ENCODE measurements at places on chromosomes 12 and 14.

- DNase-seq = no peak
These were observed 18.2 kb downstream of the RTN1 start for GRCh38 chr14:59852350-59852749.

DNA sequence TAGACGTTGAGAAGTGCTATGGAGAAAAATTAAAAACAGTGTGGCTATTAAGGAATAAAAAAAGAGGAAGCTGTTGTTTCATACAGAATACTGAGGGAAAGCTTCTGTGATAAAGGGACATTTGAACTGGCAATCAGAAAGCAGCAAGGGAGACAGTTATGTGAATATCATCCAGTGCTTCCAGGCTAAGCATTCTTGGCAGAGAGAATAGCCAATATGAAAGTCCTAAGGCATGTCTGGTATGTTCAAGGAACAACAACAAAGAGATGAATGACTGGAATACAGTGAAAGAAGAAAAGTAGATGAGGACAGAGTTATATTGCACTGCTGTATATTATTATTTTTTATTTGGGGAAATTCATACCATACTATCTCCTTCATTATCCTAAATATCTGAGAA is 23.9 kb downstream of the SCAF11 start:
- no peak for DNase-seq

GRCh38 chr12:132500856-132501180 is 10.9 kb downstream of the FBRSL1 start:
- no peak for DNase-seq

DNA sequence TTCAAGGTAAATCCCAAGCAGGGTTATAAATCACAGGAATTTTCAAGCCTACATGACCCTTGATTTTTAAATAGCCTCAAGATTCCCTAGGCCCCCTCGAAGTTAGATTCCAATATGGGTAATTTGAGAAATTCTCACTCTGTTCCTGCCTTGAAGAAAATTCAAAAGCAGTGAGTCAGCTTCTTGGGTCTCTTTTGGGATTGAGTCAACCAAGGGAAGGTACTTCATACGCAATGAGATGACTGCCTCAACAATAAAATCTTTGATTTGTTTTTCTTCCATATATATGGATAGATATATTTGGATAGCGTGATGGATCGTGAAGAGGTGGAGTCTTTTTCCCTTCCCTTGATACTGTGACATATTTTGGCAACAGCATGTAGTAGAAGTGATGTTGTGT is 180.4 kb upstream of the ATP2B1 start:
- DNase-seq = no peak

DNA sequence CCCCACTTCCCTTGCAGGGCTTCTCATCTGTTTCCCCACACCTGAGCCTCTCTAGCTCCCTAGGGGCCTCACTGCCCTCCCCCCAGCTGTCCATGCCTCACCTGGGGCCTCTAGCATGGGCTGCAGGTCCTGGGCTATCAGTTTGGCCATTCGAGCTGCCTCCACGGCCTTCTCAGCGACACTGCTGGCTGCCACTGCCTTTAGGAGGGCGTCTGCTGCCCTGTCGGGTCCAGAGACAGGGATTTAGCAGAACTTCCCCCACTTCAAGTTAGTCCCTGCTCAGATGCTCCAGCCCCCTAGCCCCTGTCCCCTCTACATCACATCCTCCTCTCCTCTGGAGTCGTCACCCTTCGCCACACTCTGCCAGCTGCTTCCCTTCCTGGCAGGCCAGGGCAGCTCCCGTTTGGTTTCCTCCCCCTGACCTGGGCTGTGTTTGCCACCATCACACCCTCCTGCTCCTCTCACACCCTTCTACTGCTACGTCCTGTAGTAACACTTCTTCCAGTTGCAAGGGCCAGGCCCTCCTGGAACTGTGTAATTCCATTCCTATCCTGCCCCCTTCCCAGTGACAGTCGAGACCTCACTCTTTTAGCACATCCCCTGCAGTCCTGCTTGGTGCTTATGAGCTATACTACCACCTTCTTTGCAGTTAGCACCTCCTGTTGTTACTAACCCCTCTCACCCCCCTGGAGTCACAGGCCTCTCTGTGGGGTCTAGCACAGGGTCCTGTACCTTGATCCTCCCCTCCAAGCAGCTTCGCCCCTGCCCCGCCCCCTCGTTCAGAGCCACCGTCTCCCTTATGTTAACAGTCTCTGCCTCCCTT is 4.3 kb upstream of the AP1G2 start:
- no peak for DNase-seq

- no peak for DNase-seq
These were observed 316.8 kb downstream of the CCDC91 start for GRCh38 chr12:28507033-28507432.

- DNase-seq = no peak
These were observed 26.0 kb downstream of the WBP11 start for GRCh38 chr12:14777271-14777670.

DNA sequence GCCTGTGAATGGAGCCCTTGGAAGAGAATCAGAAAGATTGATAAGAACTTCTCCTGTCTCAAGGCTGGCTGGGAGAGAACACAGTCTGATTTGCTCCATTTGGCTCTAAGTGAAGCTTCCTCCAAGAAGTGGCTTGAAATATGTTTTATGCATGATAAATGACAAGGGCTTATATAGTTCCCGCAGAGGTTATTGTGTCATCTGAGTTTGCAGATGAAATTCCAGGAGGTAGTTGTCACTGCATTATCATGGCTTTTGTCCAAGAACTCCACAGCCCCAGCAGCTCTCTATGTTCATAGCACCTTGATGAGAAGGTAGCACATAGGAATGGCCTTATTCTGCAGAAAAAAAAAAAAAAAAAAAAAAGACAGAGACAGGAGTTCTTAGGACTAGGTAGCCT is 108.5 kb downstream of the DACT1 start:
- DNase-seq = no peak

- DNase-seq = no peak
These were observed 19.5 kb downstream of the CKAP4 start for GRCh38 chr12:106228320-106228710.

GRCh38 chr14:99327458-99328250 is 55.7 kb upstream of the BCL11B start:
- no peak for DNase-seq

DNA sequence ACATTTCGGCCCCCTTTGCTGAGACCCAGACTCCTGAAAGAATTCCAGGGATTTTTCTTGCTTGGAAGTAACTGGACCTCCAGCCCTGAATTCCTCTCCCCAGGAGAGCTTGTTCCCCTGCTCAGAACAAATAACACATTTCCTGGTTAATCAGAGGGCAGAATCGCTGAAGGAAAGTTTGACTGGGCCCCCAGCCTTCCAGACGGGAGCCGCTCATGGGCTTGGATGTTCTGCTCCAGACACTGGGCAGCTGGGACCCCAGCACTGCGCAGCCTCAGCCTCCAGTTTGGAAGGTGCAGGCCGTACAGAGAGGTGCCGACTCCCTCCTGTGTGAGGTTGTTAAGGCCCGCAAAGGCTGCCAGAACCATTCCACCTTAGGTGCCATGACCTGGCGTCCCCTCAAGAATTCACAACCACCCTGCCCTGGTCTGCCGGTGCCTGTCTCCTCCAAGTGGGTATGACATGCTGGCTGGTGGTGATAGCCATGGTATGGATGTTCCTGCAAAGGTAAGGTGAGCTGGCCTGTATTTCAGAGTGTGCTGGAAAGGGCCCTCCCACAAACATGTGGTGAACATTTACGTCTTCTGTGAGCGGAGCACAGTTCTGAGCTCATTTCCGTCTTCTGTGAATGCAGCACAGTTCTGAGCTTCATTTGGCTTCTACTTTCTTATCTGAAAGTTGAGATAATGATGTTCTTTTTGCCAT is 5.1 kb upstream of the LTBP2 start:
- no peak for DNase-seq

DNA sequence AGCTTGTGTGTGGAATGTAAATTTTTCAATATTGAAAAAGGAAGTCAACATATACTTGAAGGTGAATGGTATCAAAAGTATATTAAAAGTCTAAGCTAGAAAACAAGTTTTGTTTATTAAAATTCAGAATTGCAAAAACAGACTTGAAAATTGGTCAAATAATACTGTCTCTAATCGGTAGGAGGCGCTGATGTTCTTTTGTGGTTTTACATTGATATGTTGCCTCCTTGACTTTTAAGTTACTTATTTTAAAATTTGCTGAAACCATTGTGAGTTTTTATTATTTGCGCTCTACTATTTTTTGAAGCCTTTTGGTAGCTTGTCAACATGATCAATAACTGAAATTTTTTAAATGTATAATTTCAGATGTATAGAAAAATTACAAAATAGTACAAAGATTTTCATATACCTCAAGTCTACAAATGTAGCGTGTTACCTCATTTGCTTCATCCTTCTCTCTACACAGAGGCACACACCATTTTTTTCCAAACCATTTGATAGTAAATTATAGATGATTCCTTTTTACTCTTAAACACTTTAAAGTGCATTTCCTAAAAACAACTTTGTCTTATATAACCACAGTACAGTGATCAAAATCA is 6.9 kb downstream of the RTRAF start:
- no peak for DNase-seq

GRCh38 chr12:130765186-130765659 is 49.1 kb upstream of the RIMBP2 start:
- DNase-seq = no peak

DNA sequence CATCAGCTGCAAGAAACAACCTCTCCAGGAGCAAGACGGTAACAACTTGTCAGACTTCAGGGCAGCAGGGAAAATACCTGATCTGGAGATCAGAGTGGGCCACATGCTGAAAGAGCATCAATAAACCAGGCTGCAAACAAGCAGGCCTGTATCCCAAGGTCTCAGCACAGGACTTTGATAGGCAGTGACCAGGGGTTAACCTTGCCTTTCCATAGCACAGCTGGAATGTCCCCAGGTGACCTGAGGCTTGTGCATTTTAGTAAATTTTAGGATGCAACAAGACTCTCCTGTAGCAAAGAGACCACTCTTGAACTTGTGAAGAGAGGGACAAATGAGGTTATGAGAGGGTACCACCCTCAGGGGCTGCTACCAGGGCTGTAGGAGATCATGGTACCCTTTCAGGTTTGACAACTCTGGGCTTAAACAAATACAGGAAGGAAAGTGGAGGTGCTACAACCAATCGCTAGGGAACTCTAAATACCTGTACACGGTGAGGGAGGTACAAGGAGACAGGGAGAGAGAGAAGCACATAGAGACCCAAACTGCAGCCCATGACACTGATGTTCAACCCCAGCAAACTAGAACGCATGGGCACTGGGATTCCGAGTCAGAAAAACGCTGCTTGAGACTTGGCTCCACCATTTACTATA is 95.4 kb upstream of the EVL start:
- DNase-seq = no peak

- no peak for DNase-seq
These were observed 53.2 kb upstream of the HIF1A start for GRCh38 chr14:61641914-61642613.

DNA sequence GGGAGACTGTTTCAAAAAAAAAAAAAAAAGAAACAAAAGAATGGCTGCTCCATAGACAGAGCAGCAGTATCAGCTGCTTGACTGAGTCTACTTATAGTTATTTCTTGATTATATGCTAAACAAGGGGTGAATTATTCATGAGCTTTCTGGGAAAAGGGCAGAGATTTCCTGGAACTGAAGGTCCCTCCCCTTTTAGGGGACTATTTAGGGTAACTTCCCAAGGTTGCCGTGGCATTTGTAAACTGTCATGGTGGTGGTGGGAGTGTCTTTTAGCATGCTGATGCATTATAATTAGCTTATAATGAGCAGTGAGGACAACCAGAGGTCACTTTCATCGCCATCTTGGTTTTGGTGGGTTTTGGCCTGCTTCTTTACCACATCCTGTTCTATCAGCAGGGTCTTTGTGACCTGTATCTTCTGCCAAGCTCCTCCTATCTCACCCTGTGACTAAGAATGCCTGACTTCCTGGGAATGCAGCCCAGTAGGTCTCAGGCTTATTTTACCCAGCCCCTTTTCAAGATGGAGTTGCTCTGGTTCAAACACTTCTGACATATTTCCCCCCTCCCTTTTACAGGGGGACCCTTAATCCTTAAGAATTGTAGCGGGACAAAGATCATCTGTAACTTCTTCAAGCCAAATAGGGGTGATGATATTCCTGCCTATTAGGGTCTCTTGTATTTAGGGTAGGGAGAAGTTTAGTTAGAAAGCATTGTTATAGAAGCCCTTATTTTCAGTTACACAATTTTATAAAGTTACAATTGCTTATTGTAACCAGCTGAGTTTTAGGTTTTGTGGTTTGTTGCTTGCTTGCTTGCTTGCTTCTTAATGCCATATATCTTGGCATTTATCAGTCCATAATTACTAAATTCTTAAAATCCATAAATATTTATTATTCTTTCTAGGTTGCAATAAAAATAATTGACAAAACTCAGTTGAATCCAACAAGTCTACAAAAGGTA is 42.5 kb downstream of the MARK3 start:
- no peak for DNase-seq

DNA sequence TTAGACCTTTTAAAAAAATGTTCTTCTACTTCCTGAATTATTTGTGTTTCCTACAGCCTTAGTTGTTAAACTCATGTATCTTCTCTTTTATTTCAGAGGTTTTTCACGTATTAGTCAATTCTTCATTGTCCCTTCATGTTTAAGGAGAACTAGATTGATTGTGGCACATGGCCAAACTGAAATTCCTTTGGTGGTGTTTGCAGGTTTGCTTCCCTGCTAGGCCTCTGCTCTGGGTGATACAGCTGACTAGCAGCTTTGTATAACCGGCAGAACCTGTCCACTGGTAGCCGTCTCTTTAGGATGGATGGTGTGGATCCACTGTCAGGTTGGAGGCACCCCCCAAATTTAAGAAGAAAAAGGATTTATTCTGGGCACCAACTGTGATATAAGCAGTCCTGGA is 262.1 kb downstream of the FBXL14 start:
- DNase-seq = no peak

- no peak for DNase-seq
These were observed 74.6 kb downstream of the KITLG start for GRCh38 chr12:88505696-88506095.

- no peak for DNase-seq
These were observed 80.3 kb downstream of the NKX2-1 start for GRCh38 chr14:36439766-36440165.

GRCh38 chr12:124428136-124428791 is 133.4 kb downstream of the RFLNA start:
- DNase-seq = no peak

- DNase-seq = no peak
These were observed 32.3 kb downstream of the DDX51 start for GRCh38 chr12:132111654-132112304.

All from NCI-H1436 (cell line).